ENCODE measurements at places on chromosomes 7 and 10.

DNA sequence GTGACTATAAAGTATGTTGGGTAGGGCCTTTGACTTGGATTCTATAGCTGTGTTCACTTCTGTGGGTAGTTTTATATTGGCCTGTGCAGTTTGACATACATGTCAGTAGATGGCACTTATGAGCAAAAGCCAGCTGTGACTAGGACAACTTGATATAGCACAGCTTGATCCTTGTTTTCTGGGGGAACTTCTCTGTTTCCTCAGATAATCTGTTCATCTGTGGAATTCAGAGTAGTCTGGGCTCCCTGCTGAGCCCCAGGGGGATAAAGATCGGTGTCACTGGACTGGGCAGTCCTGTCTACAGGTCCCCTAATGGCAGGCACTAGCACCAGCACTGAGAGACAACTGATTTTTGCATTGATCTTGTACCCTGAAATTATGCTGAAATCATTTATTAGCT, 25.4 kb downstream of the CYP2C9 start:
- DNase-seq = no peak

GRCh38 chr7:107938456-107939250, 47.7 kb downstream of the DLD start:
- DNase-seq = no peak

GRCh38 chr7:38307640-38308039, 34.2 kb upstream of the TARP start:
- no peak for DNase-seq

- no peak for DNase-seq
These were observed 55.1 kb downstream of the INPP5F start for GRCh38 chr10:119780879-119781480.

GRCh38 chr10:1267568-1267967, 211.4 kb downstream of the WDR37 start:
- DNase-seq = no peak

GRCh38 chr7:132065989-132066603, 509.7 kb upstream of the PODXL start:
- DNase-seq = no peak

DNA sequence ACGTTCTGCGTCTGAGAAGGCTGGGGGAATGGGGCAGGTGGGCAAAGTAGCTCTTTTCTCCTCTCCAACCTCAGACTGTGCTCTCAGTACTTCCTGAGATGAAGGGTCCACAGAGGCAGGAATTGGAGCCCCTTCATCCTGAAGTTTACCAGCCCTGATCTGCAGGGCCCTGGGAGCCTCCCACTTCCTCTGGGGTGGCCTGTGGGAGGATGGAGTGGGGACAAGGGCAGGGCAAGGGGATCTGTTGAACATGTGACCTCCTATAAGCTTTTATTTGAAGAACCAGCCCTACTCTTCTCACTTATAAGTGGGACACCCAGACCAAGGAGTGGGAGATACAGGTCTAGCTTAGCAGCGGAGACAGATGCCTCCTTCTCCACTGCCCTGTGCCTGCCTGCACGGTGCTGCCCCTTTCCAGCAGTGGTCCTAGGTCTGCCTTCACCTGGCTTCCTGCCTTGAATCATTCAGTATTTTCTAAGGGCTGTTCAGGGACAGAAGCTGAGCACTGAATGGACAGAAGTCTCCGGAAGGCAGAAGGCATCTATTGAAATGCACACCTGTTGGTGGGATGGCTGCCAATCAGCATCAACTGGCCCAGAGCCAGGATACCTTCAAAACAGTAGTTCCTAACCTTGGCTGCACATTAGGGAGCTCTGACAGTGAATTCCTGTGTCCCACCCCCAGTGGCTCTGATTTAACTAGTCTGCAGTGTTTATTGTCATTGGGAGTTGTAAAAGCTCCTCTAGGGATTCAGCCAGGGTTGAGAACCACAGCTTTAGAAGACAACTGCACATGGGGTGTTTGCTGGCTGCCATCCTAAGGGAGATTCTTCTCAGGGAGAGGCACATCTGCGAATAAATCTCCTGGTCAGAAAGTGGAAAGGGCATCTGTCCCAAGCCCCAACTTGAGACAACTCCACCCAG, 2.7 kb upstream of the ARHGAP22 start:
- peak; percentile 21 for DNase-seq

- DNase-seq = peak; percentile 86
These were observed 30.2 kb upstream of the EZH2 start for GRCh38 chr7:148914208-148914777.

- DNase-seq = no peak
These were observed 51.5 kb upstream of the DGKB start for GRCh38 chr7:14954035-14954434.

- no peak for DNase-seq
These were observed 41.8 kb downstream of the FAM204A start for GRCh38 chr10:118300320-118300719.

DNA sequence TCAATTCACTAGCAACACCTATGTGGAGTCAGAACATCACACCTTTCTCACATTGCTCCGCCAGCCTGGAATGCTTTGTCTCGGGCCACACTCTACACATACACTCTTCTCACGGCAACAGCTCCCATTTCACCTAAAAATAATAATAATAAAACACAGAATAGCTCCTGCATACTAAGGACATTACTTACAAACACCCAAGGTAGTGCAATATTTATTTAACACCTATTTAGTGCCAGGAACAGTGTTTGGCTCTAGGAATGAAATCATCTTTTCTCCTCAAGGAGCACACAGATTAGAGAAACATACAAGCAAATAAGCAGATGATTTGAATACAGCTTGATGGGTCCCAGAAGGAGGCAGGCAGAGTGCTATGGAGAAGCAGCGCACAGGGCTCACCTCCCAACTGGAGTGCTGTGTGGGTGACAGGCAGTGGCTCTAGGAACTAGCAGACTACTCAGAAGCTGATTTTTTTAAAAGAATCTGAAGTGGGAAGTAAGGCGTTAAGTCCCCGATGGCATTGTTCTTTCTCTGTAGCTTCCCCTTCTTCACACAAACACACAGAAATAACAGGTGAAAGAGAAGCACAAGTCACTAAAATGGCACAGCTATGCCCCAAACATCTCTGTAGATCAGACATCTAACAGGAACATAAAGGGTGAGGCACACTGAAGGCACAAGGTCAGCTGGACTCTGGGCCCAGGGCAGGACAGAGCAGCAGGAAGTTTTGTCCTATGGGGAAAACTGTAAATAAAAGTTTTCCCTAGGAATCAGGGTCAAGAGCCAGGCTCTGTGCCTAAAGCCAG, 16.7 kb downstream of the USP6NL start:
- no peak for DNase-seq

DNA sequence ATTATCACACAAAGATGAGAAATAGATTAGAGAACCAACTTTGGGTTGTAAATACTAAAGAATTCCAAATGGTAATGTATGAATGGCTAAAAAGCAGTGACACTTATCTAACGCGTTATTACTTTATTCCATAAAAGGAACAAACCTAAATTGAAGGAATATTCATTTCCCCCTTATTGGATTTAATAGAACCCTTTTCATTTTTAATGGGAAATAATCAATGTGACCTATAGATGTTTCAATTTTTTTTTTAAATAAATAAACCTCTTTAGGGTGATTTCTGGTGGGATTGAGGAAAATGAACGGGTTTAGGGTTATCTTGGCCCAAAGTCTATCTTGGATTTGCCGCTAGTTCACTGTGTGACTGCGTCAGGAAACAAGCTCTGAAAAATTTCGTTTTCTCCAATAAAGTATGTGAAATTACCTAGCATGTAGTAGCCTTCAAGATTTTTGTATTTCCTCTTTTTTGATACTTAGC, 1.9 kb upstream of the ACBD5 start:
- DNase-seq = no peak

- no peak for DNase-seq
These were observed 187.9 kb downstream of the DIP2C start for GRCh38 chr10:501596-501995.

GRCh38 chr10:86644152-86644793, 10.1 kb upstream of the OPN4 start:
- no peak for DNase-seq

DNA sequence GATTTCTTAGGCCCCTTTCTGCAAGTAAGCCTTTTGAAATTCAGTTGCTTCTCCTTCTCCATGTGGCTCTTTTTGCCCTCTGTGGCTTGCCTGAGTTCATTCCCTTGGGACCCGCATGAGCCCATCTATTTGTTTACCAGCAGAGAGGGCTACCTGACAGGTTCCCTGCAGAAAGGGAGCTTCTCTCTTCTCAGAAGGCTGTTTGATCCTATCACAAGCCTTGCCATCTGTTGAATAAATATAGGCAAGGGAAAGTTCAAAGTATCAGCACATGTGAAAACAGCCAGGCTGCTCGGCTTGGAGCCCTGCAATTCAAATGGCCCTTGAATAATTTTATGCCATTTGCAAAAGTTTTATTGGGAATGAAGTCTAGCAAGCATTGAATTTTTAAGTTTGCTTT, 720.2 kb upstream of the FZD8 start:
- no peak for DNase-seq

DNA sequence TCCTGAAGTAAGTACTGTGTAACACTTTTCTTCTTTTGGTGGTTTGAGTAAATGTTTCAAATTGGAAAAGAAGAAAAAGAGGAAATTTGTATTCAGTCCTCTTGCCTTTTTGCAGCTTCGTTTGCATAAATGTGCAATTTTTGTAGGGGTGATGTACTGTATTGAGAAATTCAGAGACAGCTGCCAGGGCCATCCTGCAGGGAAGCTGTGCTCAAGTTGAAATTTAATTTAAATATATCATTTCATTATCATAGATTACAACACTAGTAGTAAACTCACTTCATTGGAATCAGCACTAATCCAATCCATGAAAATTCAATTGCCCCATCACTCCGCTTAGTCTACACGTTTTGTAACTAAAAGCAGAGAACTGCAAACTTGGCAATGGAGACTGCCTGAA, 415.4 kb downstream of the DNAJB9 start:
- no peak for DNase-seq

DNA sequence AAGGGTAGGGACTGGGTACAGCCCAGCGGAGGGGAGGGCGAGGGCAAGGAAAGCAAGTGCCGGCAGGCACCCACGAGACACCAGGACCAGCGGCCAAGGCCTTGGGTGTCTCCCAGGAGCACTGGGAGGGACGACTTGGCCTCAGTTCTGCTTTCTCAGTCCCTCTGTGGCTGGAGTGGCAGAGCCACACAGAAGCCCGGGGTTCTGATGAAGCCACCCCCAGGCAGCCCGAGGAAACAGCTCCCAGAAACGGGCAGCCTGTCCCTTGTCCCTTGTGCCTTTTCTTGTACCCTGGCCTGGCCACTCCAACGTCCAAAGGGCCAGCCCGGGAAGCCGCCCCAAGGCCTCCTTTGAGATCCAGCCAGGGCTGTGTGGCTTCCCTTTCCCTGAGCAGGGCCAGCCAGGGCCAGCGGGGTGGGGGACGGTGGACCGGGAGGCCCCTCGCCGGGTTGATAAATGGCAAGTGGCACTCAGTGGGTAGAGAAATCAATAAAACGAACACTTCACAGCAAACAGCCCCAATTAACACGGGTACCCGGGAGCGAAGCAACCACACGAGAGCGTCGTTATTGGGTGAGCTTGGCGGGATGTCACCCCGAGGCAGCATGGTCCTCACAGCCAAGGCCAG, 69.8 kb upstream of the GNA12 start:
- no peak for DNase-seq

GRCh38 chr10:687583-688311, 1.7 kb downstream of the DIP2C start:
- no peak for DNase-seq

GRCh38 chr7:81447351-81447952, 322.4 kb downstream of the HGF start:
- DNase-seq = no peak

- no peak for DNase-seq
These were observed 379.6 kb downstream of the ARL4A start for GRCh38 chr7:13067036-13067435.

DNA sequence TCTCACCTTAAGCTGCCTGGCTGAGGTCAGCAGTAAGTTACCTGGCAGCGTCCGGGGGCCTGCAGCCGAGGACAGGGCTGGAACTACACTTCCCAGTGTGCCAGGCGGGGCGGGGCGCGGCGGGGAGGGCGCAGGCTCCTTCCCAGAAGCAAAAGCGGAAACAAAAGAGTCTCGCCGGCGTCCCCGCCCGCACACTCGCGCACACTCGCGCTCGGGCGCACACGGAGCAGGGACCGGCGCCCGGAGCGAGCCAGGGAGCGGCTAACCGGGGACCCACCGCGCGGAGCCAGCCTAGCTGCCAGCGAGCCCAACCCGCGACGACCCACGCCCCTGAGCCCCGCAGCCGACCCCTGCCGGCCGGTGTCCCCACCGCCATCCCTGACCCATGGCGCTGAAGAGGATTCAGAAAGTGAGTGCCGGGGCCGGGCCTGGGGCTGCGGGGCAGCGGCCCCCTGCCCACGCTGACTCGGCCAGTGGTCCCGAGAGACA, at the start of gene UBE2D1:
Gene UBE2D1 (plus strand): TSS at position 190 of the 489 bp plus-strand sequence. CDS start 196 bp downstream, at position 386.
- peak; percentile 92 for DNase-seq

- DNase-seq = no peak
These were observed 23.8 kb downstream of the WBP1L start for GRCh38 chr10:102767428-102768160.

- DNase-seq = no peak
These were observed 71.5 kb upstream of the PPP2R2D start for GRCh38 chr10:131829156-131829930.

- DNase-seq = peak; percentile 81
These were observed 11.9 kb downstream of the FLNC start for GRCh38 chr7:128841921-128842673.

GRCh38 chr7:1809601-1810258, 139.7 kb downstream of the ELFN1 start:
- peak; percentile 41 for DNase-seq

DNA sequence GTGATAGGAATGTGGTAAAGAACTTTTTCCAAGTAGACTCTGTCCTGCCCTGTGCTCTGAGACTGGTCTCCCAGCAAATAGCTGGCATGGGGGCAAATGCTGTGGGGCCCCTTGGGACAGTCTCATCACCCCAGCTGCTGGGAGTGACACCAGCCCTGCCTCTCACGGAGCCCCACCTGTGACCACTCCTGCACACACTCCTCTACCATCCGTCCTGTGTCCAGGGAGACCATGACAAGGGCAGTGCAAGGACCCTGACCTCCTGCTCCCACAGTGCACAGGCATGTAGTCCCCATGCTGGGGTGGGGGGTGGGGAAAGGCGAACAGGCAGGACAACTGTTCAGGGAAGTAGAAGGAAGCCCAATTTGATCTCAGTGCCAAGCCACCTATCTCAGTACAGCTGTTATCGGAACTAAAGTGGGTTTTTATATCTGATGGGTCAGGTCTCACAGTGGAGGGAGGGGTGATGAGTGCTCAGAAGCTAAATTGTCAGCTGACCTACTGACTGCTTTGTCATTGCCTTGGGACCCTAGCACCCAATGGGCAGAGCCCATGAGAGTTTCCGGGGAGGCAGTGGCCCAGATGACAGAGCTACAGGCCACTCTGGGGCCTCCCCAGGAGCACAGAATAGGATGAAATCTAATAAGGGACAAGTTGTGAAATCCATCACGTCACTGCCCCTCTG, 24.5 kb downstream of the VSTM4 start:
- no peak for DNase-seq
